ENCODE measurements at places on chromosomes 2 and 18. TPM values are rescaled to one million over a fixed set of nuclear protein-coding genes. Genes with fewer than 3 reads are reported as not detected.

UGT1A10 gene
- 0.03 TPM for polyA plus RNA-seq

SEMA4F gene
- 3.0 TPM for polyA plus RNA-seq

BOLL gene
- polyA plus RNA-seq: not detected

- DNase-seq: peak; percentile 53
Observed at GRCh38 chr2:188787658-188788240, 186.4 kb upstream of the COL3A1 start.

DNA sequence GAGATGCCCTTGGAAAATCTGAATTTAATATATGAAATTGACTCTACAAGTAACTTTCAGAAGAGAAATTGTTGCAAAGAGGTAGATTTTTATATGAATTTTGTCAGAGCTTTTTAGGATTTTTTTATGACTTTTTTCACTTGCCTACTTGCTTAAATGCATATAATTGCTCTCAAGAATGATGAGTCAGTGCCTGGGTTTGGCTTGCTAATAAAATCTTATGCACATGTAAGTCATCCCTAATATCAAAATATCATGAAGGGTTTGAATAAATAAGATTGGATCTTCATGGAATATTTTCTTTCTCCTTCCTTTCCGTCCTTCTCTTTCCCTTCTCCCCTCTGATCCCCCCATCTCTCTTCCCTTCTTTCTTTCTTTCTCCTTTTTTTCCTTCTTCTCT is 354.1 kb downstream of the TXNL1 start:
- DNase-seq: no peak
